ENCODE measurements at places on chromosomes 12 and 14. TPM values are rescaled to one million over a fixed set of nuclear protein-coding genes. Genes with fewer than 3 reads are reported as not detected.
A peak's percentile ranks its signal among the peaks of the same experiment; 100 is the strongest.

- no peak overlapping the region for H3K4me3 ChIP-seq
- H3K4me1 ChIP-seq: peaks cover 47% of the 10 kb centered on the region
- no peak overlapping the region for H3K27ac ChIP-seq
- H3K36me3 ChIP-seq: no peaks in the 10 kb centered on the region
- H3K27me3 ChIP-seq: peaks cover 15% of the 10 kb centered on the region
Measured at GRCh38 chr12:47074757-47075156, 4.7 kb upstream of the PCED1B start.

- H3K4me3 ChIP-seq: no peak overlapping the region
- DNase-seq: no peak
- H3K36me3 ChIP-seq: peaks cover 18% of the 10 kb centered on the region
Measured at GRCh38 chr12:4794491-4794890, 74.3 kb downstream of the GALNT8 start.

GRCh38 chr14:92724516-92725340 lies 23.7 kb downstream of the LGMN start:
- peaks cover 29% of the 10 kb centered on the region for H3K36me3 ChIP-seq
- no peaks in the 10 kb centered on the region for H3K4me1 ChIP-seq
- no peak for DNase-seq
- H3K27me3 ChIP-seq: no peaks in the 10 kb centered on the region
- no peak overlapping the region for H3K4me3 ChIP-seq
- H3K27ac ChIP-seq: no peak overlapping the region

DNA sequence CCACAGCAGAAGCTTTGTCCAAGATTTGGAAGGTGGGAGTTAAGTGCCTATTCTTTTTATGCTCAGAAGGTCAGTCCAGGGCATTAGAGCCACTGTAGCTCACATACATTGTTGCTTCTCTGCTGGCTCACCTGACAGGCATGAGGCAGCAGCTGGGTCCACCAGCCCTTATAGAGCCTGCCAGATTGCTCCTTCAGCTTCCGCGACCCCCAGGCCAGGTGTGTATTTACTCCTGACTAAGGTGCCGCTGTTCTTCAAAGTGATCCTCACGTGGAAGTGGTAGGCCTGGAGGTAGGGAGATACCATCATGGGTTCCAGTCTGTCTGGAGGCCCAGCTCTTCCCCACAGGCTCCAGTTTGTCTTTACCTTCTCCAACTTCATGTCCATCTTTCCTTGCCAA lies 17.5 kb upstream of the CPM start:
- no peaks in the 10 kb centered on the region for H3K27me3 ChIP-seq
- H3K27ac ChIP-seq: no peak overlapping the region

DNA sequence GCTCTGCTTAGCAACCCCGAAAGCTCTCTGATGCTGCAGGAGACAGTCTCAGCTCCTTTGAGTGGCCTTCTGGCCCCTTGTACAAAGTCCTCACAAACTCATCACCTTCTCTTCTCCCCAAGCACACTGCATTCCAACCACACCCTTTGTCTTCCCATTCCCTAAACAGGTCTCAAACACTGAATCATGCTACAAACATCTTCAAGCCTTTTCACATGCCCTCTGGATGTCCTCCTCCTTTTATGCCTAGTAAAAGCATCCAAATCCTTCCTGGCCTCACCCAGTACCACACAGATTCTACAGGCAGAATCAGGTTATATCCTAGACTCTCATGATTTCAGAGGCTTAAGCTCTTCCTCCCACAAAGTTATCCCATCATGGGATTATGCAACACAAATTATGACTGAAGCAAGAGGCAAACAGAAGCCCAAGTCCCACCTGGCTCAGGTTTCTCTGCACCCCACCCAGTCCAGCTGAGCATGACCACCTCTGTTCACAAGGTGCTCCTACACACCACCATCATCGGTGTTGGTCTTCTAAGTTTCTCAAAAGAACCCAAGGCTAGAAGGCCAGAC lies 61.4 kb upstream of the PCED1B start:
- DNase-seq: no peak
- no peaks in the 10 kb centered on the region for H3K27me3 ChIP-seq
- no peaks in the 10 kb centered on the region for H3K36me3 ChIP-seq
- H3K4me1 ChIP-seq: no peaks in the 10 kb centered on the region

DNA sequence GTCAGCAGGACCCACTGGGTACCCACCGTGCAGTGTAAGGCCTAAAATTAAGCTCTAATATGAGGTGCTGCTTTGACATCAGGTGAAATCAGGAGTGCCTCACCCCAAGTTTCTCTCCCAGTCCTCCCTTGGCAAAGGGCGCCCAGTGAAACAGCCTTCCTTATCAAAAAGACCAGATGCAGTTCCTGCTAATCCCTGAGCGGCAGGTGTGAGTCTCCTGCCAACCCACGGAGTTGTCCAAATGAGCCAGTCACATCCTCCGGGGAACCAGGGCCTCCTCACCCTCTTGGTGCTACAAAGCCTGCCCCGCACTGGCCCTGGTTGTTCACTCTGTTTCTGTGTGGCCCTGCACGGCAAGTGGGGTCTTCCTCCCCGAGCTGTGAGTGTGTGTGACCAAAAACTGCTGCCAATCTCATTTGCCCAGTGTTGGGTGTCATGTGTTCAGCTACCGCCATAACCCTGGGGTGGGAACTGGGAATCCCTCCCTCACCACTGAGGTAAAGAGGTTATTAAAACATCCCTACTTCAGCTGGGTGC lies 20.2 kb upstream of the P2RX4 start:
- H3K36me3 ChIP-seq: no peaks in the 10 kb centered on the region
- H3K27me3 ChIP-seq: no peaks in the 10 kb centered on the region
- no peak overlapping the region for H3K27ac ChIP-seq
- no peak for DNase-seq
- no peak overlapping the region for H3K4me3 ChIP-seq
- H3K4me1 ChIP-seq: no peaks in the 10 kb centered on the region

GRCh38 chr14:73223049-73223448 lies 14.3 kb upstream of the PAPLN start:
- no peak overlapping the region for H3K4me3 ChIP-seq
- H3K4me1 ChIP-seq: peaks cover 22% of the 10 kb centered on the region
- no peaks in the 10 kb centered on the region for H3K27me3 ChIP-seq
- H3K27ac ChIP-seq: no peak overlapping the region
- H3K36me3 ChIP-seq: peaks cover 19% of the 10 kb centered on the region

GRCh38 chr12:101592448-101592847 lies 2.3 kb upstream of the MYBPC1 start:
- no peak overlapping the region for H3K27ac ChIP-seq
- DNase-seq: no peak
- peaks cover 20% of the 10 kb centered on the region for H3K4me1 ChIP-seq
- H3K4me3 ChIP-seq: no peak overlapping the region
- H3K27me3 ChIP-seq: no peaks in the 10 kb centered on the region

DNA sequence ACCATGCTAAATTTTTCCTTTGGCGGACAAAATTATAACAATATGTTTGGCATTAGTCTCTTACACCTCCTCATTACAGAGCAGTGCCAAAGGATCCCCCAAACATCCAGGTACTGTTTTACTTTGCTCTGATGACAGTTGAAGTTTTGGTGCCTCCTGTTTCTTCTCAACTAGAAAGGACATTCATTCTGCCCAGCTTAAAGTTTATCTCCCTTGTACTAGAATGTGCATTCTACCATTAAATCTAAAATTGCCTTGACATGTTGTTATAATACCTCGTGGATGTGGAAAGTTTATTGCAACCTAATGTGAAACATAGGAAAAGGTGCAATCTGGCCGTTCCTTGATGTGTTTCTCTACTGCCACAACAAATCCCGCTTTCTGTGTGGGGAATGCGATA lies 173.4 kb downstream of the KITLG start:
- no peak overlapping the region for H3K4me3 ChIP-seq
- no peak overlapping the region for H3K27ac ChIP-seq
- H3K36me3 ChIP-seq: no peaks in the 10 kb centered on the region
- H3K4me1 ChIP-seq: peaks cover 15% of the 10 kb centered on the region

DNA sequence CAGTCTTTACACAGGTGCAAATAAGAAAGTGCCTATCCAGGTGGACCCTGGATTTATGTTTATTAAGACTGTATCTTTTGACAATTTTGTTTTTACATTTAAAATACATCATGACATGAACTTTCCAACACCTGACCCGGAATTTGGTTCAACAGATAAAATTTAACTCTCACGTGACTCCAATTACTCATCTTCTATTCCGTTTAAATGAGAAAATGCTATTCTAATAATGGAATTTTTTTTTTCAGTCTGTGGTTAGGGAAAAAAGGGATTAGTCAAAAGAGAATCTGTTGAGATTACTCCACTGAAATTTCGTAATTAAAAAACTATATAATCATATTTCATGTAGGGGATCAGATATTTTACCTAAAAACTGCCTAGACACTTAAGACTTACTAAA lies 11.1 kb downstream of the VPS37B start:
- no peak overlapping the region for H3K27ac ChIP-seq
- H3K4me3 ChIP-seq: no peak overlapping the region
- H3K36me3 ChIP-seq: no peaks in the 10 kb centered on the region
- H3K27me3 ChIP-seq: peaks cover 93% of the 10 kb centered on the region
- H3K4me1 ChIP-seq: peaks cover 42% of the 10 kb centered on the region

DNA sequence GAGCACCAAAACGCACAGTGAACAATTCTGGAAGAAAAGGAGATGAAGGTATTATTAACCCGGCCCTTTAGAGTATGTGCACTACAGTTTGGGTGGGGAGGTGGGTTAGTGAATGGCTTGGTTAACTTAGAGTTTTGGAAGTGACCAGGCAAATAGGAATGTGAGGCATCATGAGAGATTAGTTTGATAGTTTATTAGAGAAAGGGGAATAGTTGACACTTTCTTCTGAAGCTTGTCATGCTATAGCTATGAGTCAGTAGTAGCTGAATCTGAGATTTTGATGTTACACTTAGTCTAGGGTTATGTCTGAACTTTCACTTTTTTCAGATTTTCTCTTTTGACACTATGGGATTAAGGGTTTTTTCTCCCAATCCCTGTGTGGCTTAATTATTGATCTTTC lies 567.2 kb downstream of the SNAPC1 start:
- no peaks in the 10 kb centered on the region for H3K4me1 ChIP-seq
- no peak for DNase-seq
- H3K36me3 ChIP-seq: peaks cover 9% of the 10 kb centered on the region
- no peaks in the 10 kb centered on the region for H3K27me3 ChIP-seq
- H3K27ac ChIP-seq: no peak overlapping the region
- no peak overlapping the region for H3K4me3 ChIP-seq

DNA sequence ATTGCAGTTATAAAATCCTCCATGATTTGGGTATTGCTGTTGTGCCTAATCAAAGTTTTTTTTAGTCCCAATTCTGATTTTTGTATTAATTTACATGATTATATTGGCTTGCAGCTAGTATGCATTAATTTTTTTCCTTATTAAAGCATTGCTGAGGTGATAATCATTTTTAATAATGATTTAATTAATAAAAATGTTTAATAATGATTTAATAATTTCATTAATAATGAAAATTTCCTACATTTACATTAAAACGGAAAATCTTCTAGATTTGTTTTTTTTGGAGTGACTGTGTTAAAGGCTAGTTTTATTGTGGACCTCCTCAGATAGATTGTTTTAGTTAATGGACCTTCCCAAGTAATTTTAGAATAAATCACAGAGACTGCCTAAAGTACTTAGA lies 79.6 kb downstream of the CCDC91 start:
- H3K4me1 ChIP-seq: no peaks in the 10 kb centered on the region
- no peak overlapping the region for H3K4me3 ChIP-seq
- no peak for DNase-seq
- no peak overlapping the region for H3K27ac ChIP-seq
- H3K36me3 ChIP-seq: peaks cover 38% of the 10 kb centered on the region

DNA sequence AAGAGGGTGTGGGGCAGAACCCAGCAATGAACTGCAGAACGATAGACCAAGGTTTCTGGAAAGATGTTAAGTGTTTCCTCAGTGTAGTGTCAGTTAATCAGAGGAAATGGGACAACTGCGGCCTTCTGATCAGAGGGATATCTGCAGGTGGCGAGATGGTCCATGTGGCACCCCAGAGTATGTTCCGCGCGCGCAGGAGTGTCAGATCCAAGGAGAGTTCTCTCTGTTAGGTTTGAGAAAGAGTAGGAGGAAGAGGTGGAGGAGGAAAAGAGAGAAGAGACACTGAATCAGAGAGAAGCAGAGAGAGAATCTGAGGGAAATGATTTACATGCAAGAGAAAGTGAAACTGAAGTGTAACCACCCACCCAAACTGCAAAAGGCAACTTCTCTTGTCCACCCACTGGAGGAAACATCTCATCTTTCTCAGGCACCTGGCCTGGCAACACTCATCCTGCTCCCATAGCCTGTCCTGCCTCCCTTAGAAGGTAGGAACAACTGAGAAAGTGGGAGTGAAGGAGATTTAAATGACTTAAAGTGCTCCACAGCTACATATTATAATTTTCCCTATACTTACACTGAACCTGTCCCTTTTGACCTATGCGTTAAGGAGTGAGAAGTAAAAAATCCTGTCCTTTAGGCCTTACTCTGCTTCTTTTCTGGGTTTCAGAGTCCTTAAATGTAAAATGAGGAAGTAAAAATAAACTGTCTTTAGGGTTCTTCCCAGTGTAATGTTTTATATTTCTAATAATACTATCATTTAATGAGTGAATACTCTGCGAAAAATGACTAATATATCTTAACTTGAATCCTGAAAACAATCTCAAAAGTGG lies 6.8 kb upstream of the TESPA1 start:
- peaks cover 6% of the 10 kb centered on the region for H3K4me1 ChIP-seq
- no peak overlapping the region for H3K27ac ChIP-seq
- no peak for DNase-seq
- no peaks in the 10 kb centered on the region for H3K36me3 ChIP-seq
- H3K4me3 ChIP-seq: no peak overlapping the region

- no peaks in the 10 kb centered on the region for H3K27me3 ChIP-seq
- 0 out of 2 replicates have a peak overlapping the region, but pooled peaks have one; percentile 23 for H3K27ac ChIP-seq
- DNase-seq: no peak
- peaks cover 7% of the 10 kb centered on the region for H3K36me3 ChIP-seq
Measured at GRCh38 chr14:90281756-90282155, 25.4 kb downstream of the PSMC1 start.

GRCh38 chr12:8665759-8666158 lies 3.1 kb upstream of the MFAP5 start:
- H3K27me3 ChIP-seq: no peaks in the 10 kb centered on the region
- H3K36me3 ChIP-seq: peaks cover 5% of the 10 kb centered on the region
- no peaks in the 10 kb centered on the region for H3K4me1 ChIP-seq
- no peak for DNase-seq
- no peak overlapping the region for H3K4me3 ChIP-seq

DNA sequence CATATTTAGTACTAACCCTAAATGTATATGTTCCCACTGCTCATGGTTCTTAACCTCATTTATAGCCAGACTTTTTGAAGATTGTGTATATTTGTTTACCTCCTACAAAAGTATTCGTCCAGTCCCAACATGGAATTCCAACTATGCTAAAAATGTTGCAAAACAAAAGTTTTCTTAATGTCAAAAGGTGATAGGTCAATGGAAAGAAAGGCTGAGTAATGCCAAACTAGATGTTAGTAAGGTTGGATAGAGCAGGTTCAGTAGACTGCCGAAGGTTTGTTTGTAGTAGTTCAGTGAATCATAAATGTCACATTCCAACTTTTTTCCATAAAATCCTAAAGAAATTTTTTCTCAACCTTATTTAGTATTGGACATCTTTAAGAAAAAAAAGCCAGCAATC lies 874.5 kb downstream of the FLRT2 start:
- no peaks in the 10 kb centered on the region for H3K36me3 ChIP-seq
- H3K27ac ChIP-seq: no peak overlapping the region
- no peaks in the 10 kb centered on the region for H3K27me3 ChIP-seq
- no peak for DNase-seq
- peaks cover 6% of the 10 kb centered on the region for H3K4me1 ChIP-seq

The MUCL1 gene
- not detected for total RNA-seq

The SERPINA12 gene
- not detected for total RNA-seq

The SYCP3 gene
- not detected for total RNA-seq

The CLECL1 gene
- total RNA-seq: not detected

The DBX2 gene
- 0.27 TPM for total RNA-seq
